ENCODE measurements at places on chromosomes 3 and 15.
A peak's percentile ranks its signal among the peaks of the same experiment; 100 is the strongest.

DNA sequence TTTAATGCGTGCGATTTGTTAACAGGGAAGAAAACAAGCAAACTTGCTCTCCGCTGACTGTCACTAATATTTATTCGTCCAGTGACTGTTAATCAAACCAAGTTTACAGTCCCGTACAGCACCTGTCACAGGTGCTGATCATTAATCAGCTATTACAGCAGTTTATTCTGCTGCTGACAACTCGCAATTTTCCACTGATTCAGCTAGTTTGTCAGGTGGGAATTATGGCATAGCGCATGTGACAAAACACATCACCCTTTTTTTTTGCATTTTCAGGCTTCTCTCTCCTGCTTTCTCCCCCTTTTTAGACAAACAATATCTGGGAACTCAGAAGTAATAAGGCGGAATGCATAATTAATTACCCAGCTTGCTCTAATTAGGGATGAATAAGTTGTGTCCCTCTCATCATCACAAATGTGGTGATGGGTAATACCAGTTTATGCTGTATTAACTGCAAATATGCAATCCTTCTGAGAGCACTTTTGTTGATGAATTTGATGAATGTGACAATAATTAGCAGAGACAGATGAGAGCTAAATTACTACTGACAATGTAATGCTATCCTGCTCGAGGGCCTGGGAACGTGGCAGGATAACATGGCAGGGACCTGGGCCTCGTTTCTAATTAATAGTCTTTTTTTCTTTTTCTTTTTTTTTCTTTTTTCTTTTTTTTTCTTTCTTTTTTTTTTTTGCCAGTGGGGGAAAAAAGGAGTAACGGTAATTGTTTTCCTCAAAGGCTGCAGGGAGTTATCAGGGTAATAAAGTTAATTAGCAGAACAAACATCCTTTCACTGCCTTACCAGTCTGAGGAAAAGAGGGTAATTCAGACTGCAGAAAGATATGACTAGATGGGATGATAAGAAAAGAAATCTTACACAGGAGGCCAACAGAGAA is 150.3 kb upstream of the SOX2 start:
- DNase-seq: no peak

- DNase-seq: peak; percentile 69
Measured at GRCh38 chr15:39756806-39757522, 25.7 kb downstream of the FSIP1 start.

DNA sequence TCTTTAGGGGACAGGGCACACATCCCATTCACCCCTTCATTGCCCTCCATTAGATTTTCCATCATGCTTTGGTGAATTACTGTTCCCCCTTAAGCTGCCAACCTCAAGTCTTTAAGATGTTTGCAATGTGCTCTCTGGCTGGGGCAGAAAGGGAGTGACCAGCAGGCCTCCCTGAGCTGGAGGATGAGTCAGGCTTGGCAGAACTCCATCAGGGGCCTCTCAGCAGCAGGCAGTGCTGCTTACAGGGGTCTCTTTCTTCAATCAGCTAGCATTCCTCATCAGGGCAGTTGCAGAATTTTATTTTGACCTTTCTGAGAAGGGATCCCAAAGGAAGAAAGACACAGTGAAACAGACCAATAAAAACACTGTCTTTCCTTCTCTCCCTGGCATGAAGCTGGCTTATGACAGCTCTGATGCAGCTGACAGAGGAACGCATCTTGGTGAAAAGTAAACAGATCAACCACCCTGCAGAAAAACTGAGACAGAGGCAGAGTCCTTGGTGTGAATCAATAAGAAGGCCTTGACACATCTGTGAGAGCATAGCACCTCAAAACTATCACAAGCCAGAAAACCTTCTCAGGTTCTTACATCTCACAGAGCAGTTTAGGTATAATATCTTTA is 88.7 kb upstream of the MRPL3 start:
- no peak for DNase-seq

- peak; percentile 30 for DNase-seq
Measured at GRCh38 chr15:88166082-88166993, 90.2 kb downstream of the NTRK3 start.

GRCh38 chr3:12982619-12983101 is 90.6 kb downstream of the IQSEC1 start:
- DNase-seq: peak; percentile 35

DNA sequence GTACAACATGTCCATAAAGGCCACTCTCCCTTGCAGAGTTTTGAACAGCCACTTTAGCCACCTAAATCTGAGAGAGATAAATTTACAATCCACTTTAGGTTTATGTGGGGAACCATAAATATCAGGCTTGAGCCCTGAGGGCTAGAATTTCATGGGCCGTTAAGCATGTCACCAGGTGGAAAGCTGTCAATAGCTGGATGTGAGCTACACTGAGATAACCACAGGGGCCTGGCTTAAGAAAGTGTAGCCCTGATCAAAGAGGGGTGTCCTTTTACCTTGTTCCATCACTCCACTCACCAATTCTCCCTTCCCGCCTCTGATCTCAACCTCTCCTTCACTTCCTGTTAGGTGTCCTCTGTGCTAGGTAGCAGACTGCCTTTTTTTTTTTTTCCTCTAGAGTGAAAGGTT is 172.8 kb upstream of the ICE2 start:
- peak; percentile 11 for DNase-seq

GRCh38 chr15:27165590-27165989 is 194.6 kb downstream of the GABRG3 start:
- no peak for DNase-seq

GRCh38 chr3:162702768-162703385 is 1206.3 kb downstream of the OTOL1 start:
- DNase-seq: no peak

GRCh38 chr15:96355568-96356187 is 25.2 kb downstream of the NR2F2 start:
- DNase-seq: no peak

- DNase-seq: peak; percentile 85
Measured at GRCh38 chr3:121992601-121993560, 29.2 kb downstream of the ILDR1 start.

DNA sequence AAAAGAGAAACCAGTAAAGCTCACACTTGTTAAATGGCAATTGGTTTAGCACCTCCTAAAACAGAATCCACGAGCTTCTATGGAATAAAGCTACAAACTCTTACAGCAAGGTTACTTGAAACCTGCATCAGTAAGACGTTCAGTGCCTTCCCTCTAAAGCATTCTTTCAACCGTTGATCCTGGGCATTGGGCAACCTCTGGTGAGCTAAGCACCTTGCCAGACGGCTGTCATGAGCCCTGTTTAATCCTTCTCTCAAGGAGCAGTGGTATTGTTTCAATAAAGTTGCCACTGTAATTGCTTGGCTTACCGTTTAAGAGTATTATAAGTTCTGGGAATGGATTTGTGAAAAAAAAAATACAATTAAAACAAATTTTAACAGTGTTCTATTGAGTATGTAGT is 75.0 kb downstream of the COL8A1 start:
- DNase-seq: no peak

- DNase-seq: no peak
Measured at GRCh38 chr3:64080616-64081234, 57.4 kb upstream of the PSMD6 start.

DNA sequence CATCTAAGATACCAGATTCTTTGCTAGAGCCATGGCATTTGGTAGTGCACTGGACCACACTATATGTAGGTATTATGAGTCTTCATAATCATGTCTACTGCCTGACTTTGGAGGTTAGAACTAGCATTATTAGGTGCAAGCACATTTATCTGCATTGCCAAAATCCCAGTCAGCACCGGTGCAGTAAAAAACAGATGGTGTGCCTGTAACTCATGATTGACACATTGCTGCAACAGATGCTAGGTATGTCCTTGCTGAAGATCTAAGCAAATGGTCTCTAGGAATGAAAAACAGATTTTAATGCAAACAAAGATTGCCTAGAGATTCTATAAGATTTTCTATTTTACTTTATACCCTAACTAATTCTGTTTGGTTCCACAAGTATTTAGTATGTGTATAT is 47.7 kb downstream of the MYO5A start:
- no peak for DNase-seq

GRCh38 chr3:186754871-186755270 is 28.5 kb upstream of the EIF4A2 start:
- no peak for DNase-seq

DNA sequence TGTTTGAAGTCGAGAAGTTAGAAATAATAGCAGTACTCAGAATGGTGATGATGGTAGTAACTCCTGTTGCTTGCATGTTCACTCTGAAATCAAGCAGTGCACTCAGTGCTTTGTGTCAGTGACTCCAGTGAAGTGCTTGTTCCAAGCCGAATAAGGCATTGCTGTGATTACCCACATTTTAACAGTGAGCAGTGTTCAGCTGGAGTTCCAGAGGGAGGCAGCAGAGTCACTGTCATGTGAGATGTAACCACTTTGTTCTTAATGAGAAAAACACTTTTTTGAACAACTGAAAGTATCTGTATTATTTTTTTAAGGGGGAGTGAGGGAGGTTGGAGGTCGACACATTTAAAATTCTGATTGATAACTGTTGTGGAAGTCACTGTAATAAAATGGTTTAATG is 3.7 kb downstream of the MDFIC2 start:
- DNase-seq: peak; percentile 34

- DNase-seq: no peak
Measured at GRCh38 chr3:196193736-196194541, 17.3 kb downstream of the ZDHHC19 start.

DNA sequence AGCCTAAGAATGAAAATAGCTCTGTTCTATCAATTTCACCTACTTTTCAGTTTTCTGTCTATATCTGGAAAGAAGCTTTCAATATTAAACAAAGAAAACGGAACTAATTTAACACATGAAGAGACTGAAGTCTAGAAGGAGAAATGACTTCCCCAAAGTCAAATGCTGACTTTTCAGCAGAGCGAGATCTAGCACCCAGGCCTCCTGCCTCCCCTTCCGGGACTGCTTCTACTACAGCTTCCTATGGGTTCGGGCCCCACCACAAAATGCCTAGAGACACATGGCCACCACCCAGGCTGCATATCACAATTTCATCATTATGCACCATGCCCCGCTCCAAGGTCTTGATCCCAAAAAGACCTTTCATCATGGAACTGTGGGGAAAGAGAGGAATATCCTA is 104.5 kb downstream of the SST start:
- DNase-seq: no peak

DNA sequence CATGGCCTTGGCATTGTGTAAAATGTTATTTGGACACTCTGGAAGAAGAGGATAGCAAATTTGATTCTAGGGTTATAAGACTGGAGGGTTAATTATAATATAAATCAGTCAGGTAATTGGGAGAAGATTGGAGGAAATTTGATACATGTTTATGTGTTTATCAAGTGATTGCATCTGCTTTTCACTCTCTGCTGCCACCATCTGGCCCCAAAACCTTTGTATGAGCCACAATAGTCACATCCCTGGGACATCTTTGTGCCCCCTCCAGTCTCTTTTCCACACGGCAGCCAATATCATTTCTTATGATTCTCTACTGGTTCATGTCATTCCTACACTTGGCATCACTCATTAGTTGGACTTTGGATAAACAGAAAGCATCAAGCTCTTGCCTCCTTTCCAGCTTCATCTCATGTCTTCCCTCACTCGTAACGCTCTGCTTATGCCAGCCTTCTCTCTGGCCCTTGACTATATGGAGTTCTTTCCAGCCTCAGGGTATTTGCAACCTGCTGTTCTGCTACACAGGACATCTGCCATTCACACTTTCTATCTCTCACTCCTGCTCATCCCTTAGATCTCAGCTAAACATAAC is 602.3 kb upstream of the SUCLG2 start:
- peak; percentile 1 for DNase-seq

GRCh38 chr3:27720899-27721716 is 1.0 kb downstream of the EOMES start:
- no peak for DNase-seq

- no peak for DNase-seq
Measured at GRCh38 chr15:68271854-68272471, 5.6 kb upstream of the FEM1B start.

DNA sequence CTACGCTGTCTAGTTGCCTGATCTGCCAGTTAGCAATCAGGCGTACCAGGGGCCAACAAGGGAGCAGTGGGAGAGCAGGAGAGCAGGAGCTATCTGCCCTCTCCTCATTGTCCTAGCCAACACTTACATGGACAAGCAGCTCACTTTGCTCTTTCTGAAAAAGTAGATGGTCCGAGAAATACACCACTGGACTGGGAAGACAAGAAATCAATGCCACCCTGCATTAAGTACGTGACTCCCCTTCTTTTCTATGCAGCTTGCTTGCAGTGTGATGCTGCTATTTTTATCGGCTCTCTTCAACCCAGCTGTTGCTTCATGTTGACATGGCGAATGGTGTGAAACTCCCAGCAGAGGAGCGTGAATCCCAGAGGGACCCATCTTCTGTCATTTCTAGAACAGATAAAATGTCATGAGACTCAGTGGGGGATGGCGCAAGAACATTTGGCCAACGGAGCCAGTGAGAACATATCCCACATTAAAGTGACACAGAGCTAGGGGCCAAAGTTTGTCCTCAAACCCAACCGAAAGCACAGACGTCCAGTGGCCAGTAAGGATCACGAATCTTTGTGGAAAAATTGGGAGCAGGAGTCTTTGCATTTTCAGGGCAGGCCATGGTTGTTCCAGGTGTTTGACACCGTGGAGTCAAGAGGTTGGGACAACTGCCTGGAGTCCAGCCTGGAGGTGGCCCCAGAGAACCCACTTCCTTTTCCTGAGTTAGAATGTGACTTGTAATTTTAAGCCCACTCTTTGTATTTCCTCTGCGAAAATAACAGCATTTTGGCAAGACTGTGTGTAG is 53.7 kb upstream of the MEF2A start:
- DNase-seq: peak; percentile 99

- DNase-seq: no peak
Measured at GRCh38 chr3:16318176-16318575, 53.2 kb downstream of the OXNAD1 start.

- no peak for DNase-seq
Measured at GRCh38 chr3:3303636-3304035, 124.1 kb upstream of the CRBN start.

DNA sequence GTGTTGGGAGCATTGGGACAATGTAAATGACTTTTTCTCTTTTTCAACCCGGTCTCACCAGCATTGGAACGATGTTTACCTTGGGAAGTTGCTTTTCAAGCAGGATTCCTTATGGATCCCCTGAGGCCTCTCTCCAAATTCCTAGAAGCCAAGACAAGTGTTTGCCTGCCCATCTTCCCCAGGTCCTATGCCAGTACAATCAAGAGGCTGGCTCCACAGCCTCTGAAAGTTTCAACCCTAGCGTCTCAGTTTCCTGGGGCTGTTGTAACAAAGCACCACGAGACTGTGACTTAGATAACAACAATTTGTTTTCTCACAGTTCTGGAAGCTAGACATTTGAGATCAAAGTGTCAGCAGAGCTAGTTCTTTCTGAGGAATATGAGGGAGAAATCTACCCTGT is 347.2 kb upstream of the UMPS start:
- no peak for DNase-seq

DNA sequence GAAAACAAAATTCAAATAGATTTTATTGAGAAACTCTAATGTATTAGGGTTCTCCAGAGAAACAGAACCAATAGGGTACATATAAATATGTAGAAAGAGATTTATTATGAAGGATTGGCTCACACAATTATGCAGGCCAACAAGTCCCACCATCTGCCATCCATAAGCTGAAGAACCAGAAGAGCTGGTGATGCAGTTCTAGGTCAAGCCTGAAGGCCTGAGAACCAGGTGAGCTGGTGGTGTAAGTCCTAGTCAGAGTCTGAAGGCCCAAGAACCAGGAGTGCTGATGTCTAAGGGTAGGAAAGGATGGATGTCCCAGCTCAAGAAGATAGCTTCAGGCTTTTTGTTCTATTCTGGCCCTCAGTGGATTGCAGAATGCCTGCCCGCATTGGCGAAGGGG is 2.6 kb upstream of the NFKBIZ start:
- DNase-seq: no peak

GRCh38 chr15:60901647-60902046 is 327.5 kb downstream of the RORA start:
- no peak for DNase-seq
